Stimulated activated CD4-positive, alpha-beta T cell treated with anti-CD3 and anti-CD28 coated beads, Interleukin-2, amount 100 ng/mL, for 4 hours (primary cell): ENCODE measurements at places on chromosomes 16 and 17.

GRCh38 chr16:3948378-3948995 is 68.0 kb upstream of the CREBBP start:
- no peak for DNase-seq

- no peak for DNase-seq
These were observed 378.1 kb downstream of the HAPSTR1 start for GRCh38 chr16:9469512-9469911.

DNA sequence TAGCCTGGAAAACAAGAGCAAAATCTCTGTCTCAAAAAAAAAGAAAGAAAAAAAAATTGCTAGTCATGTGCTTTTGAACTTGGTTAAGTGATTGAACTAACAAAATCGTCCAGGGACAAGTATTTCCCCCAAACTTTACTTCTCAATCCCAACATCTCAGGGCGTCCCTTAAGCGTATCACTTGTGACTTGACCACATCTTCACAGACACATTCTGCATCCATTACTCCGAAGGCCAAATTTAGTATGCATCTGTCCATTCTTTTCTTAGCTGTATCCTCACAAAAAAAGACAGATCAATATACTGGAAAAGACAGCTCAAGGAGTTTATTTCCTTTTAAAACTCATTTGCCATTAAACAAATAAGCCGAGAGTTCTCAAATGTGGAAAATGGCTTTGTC is 5.9 kb upstream of the JPT1 start:
- DNase-seq: no peak

GRCh38 chr16:17224879-17225281 is 245.9 kb downstream of the XYLT1 start:
- DNase-seq: no peak

DNA sequence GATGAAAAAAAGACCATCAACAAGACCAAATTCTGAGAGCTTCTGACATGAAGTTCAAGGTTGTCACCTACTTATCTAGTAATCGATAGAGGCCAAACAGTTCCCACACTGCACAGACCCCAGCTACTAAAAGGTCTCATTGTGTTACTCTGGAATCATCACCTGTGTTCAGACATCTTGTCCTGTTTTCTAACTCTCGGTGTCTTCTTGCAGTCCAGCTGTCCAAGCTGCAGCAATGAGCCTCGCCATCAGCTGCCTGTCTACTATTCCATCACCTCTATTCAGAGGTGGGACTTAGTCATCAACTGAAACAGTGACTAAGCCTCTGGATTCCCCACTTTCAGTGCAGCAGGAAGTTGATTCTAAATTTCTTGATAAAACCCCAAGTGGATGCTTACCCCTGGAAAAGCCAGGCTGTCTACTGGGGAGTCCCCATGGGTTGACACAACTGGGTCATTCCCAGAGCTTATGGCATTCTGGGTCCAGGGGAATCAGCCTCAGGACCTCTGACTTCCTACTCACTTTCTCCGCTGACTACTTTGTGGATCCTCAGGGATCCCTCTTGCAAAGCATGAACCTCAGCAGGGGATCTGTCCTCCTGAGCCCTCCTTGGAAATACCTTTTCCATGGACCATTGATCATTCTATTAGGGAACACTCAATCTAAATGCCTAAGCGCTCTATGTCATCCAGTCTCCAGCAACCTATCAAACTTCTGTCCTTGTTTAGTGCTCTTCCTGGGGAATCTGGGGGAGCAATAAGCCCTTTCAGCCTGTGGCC is 46.5 kb downstream of the HNF1B start:
- no peak for DNase-seq

- DNase-seq: no peak
These were observed 49.2 kb upstream of the MYH2 start for GRCh38 chr17:10598621-10599020.

DNA sequence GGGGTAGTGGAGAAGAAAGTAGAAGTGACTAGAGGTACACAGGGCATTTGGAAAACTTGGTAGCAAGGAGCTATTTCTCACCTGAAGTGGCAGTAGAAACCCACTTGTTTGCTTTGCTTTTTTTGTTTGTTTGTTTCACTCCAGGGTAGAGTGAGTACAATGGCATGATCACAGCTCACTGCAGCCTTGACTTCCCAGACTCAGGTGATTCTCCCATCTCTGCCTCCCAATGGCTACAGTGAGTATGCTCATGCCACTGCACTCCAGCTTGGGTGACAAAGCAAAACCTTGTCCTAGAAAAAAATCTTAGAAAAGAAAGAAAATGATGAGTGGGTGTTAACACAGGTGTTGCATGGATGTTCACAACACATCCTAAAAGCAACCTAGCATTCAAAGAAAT is 40.4 kb downstream of the SCNN1G start:
- DNase-seq: no peak

GRCh38 chr16:38941-39892 is 14.2 kb downstream of the POLR3K start:
- DNase-seq: peak; percentile 13

DNA sequence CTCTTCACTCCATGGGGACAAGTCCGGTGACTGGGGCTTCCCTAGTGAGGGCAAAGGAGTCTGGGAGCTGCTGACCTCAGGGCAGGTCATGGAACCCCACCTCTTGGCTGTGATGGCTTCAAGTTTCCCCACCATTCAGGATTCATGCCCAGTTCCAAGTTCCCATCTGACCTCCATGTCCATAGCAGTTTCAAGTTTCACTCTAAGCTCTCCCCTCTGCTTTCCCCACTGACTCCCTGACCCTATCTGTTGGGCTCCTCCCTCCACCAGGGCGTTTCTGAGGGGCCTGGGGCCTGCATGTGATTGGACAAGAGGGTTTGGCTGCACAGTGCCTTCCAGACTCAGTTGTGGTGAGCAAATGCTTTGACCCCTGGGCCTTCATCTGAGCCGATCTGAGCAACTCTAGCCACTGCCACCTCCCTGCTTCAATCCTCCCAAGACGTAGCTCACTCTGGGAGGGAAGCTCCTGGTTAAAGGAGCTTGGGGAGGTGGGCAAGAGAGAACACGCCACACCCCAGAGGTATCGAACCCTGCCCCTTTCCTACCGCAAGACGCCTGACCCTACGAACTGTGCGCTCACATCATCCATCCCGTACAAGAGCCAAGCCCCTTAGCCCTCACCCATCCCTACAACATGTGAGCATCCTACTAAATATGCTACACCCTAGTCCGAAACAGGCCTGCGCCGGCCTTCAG is 8.3 kb downstream of the ZNF629 start:
- DNase-seq: no peak

- no peak for DNase-seq
These were observed 343.7 kb upstream of the SOX9 start for GRCh38 chr17:71777048-71777640.

DNA sequence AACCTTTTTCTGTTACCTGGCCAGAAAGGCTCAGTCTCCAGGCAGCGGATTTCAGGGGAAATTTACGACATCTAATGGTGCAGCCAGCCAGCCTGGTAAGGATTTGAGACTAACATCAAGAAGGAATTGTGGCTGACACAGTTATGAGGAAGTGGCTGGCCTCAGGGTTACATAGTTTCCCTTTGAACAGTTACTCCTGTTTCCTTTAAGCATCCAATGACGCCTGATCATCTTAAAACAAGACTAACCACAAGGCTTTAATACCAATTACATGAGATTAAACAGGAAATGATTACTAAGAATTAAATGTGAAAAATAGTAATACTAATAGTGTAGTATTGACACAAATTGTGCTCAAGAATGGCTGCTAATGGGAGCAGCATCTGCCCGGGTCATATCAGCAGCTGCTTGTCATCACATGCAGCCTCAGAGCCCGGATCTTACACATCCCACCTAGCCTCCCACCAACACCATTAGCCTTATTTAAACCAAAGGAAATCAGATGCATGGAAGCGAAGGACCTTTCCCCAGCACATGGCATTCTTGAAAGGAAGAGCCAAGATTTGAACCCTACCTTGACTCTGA is 431.8 kb downstream of the PMP22 start:
- DNase-seq: no peak
